Tongue (tissue), 3 donors: ENCODE measurements at places on chromosomes 13 and 19. TPM values are rescaled to one million over a fixed set of nuclear protein-coding genes. Genes with fewer than 3 reads are reported as not detected.

TPM4 gene
- total RNA-seq: 220 TPM

SMG9 gene
- total RNA-seq: 13.0 TPM

RHPN2 gene
- total RNA-seq: 4.1 TPM

PRODH2 gene
- total RNA-seq: not detected

ZNF763 gene
- total RNA-seq: 4.4 TPM

ZNF571 gene
- 7.9 TPM for total RNA-seq

ADPRHL1 gene
- total RNA-seq: 130 TPM

GRCh38 chr19:56838909-56839651 is 1.4 kb downstream of the PEG3 start:
- peak; percentile 99 for DNase-seq

GRCh38 chr13:59746291-59746962 is 417.3 kb downstream of the DIAPH3 start:
- DNase-seq: no peak

DNA sequence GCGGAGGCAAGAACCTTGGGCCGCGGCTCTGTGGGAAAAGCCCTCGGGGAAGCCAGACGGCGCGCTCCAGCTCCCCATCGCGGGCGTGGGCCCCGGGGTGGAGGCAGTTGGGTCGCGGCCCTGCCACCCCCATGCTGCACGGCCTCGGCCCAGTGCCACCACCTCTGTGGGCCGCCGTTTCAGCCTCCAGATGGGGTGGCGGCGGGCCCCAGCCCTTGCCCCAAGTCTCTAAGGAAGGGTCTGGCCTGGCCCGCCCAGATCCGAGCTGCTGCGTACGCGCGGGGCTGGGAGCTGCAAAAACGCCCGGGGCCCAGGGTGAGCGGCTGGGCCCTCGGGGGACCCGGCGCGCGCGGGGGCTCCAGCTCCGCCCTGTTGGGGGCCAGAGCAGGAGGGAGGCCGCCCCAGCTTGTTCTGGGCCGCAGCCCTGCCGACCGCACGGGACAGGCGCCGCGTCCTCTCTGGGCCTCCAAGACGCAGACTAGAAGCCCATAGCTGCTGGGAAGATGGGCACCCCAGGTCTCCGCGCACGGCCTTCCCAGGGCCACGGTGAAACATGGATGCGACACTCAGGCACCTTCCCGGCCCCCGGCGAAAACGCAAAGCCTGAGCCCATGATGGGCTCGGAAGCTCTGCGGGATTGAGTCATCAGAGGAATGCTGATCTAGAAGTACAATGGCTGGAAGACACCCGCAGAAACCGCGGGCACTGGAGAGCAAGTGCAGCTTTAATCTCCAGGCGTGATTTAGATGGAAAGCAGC is 110.1 kb downstream of the KCTD15 start:
- peak; percentile 10 for DNase-seq

GRCh38 chr19:11984986-11985385 is 20.1 kb downstream of the ZNF763 start:
- peak; percentile 29 for DNase-seq

- no peak for DNase-seq
These were observed 19.9 kb downstream of the TPT1 start for GRCh38 chr13:45320876-45321629.

GRCh38 chr13:27661017-27661416 is 39.3 kb downstream of the POLR1D start:
- DNase-seq: no peak

- DNase-seq: no peak
These were observed 327.5 kb upstream of the SPRY2 start for GRCh38 chr13:80668452-80668851.

- DNase-seq: no peak
These were observed 951.3 kb upstream of the PRR20A start for GRCh38 chr13:56189439-56189838.
